CD4-positive, alpha-beta memory T cell (primary cell): ENCODE measurements at places on chromosomes 12 and 14. TPM values are rescaled to one million over a fixed set of nuclear protein-coding genes. Genes with fewer than 3 reads are reported as not detected.

GPR162 gene
- total RNA-seq: 0.32 TPM

AMDHD1 gene
- total RNA-seq: 2.3 TPM

DNAJC22 gene
- not detected for total RNA-seq

MYO1H gene
- total RNA-seq: not detected

GNB3 gene
- total RNA-seq: 5.1 TPM

PARPBP gene
- total RNA-seq: 2.6 TPM

SIX1 gene
- not detected for total RNA-seq

PRR4 gene
- 0.87 TPM for total RNA-seq

HPD gene
- total RNA-seq: not detected

KLRC4 gene
- not detected for total RNA-seq

SLC25A3 gene
- 227 TPM for total RNA-seq
